Right lobe of liver (tissue), 6 donors: ENCODE measurements at places on chromosomes 4 and X. TPM values are rescaled to one million over a fixed set of nuclear protein-coding genes. Genes with fewer than 3 reads are reported as not detected.

DNA sequence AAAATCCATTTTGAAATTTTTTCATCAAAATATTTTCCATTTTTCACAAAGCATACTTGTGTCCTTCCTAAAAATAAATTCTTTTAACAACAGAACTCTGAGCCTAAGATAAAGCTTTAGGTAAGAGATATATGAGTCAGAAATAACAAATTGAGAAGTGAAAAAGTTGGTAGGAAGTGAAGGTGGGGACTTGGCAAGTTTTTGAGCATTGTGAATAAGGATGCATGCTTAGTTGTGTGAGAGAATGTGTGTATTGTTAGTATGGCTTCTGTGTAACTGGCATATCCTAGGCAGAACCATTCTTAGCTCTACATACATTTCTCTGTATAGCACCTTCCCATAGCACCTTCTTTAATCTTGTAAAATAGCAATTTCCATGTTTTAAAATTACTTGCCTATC lies 6.8 kb downstream of the ASB5 start:
- no peaks in the 10 kb centered on the region for H3K27me3 ChIP-seq
- DNase-seq: no peak
- H3K4me3 ChIP-seq: no peak overlapping the region
- H3K27ac ChIP-seq: no peak overlapping the region
- H3K36me3 ChIP-seq: no peaks in the 10 kb centered on the region
- H3K4me1 ChIP-seq: no peaks in the 10 kb centered on the region

- no peak for DNase-seq
- no peaks in the 10 kb centered on the region for H3K27me3 ChIP-seq
- H3K4me1 ChIP-seq: no peaks in the 10 kb centered on the region
- no peaks in the 10 kb centered on the region for H3K36me3 ChIP-seq
These were observed 39.8 kb downstream of the GABRA4 start for GRCh38 chr4:46953564-46953963.

DNA sequence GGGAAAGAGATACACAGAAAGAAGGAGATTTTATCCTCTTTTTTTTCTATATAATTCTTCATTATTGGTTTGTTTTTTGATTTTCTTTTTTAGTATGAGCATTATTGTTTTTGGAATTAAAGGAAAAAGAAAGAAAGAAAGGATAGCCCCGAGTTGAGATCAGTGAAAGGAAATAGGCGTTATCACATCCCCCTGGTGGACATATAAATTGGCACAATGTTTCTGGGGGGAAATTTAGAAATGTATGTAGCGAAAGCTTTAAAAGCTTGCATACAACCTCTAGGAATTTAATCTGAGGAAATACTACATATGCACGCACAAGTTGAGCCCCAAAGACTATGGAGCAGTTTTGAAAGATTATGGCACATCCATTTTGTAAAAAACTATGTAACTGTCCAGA lies 226.3 kb upstream of the LDB2 start:
- H3K4me3 ChIP-seq: no peak overlapping the region
- H3K36me3 ChIP-seq: no peaks in the 10 kb centered on the region
- H3K27ac ChIP-seq: no peak overlapping the region
- DNase-seq: no peak
- no peaks in the 10 kb centered on the region for H3K27me3 ChIP-seq

DNA sequence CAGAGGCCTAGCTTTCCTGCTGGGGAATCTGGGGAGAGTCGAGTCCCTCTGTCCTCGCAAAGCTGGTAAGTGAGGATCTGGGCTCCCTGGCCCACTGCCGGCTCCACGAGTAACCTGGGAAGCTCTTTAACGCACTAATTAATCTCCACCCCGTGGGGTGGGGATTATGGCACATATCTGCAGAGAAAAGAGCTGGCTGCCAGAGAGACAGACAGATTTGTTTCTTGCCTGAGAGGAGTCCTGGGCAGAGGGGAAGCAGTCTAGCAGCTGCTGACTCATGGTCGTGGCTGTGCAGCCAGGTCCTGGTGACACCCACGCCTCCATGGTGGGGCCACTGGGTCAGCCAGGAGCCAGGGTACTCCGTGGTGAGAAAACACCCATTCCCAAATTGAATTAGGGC lies 14.0 kb downstream of the SORCS2 start:
- no peaks in the 10 kb centered on the region for H3K27me3 ChIP-seq
- peaks cover 37% of the 10 kb centered on the region for H3K4me1 ChIP-seq
- H3K27ac ChIP-seq: no peak overlapping the region
- H3K36me3 ChIP-seq: no peaks in the 10 kb centered on the region
- DNase-seq: peak; percentile 69
- H3K4me3 ChIP-seq: no peak overlapping the region

- no peak for DNase-seq
- H3K4me1 ChIP-seq: no peaks in the 10 kb centered on the region
- H3K27ac ChIP-seq: no peak overlapping the region
- H3K36me3 ChIP-seq: peaks cover 18% of the 10 kb centered on the region
- no peak overlapping the region for H3K4me3 ChIP-seq
These were observed 21.1 kb downstream of the ACOX3 start for GRCh38 chr4:8419222-8420041.

The TMEM271 gene
- not detected for total RNA-seq

- no peaks in the 10 kb centered on the region for H3K36me3 ChIP-seq
- no peaks in the 10 kb centered on the region for H3K27me3 ChIP-seq
- H3K27ac ChIP-seq: no peak within 1 kb of the TSS
- H3K4me3 ChIP-seq: no peak within 1 kb of the TSS
- H3K4me1 ChIP-seq: peaks cover 5% of the 10 kb centered on the region
These were observed at the start of gene SPINK2 for GRCh38 chr4:56821381-56822243. TSS of gene SPINK2 (minus strand) at chr4:56821701. CDS start at chr4:56821662, 39 bp downstream.

- no peaks in the 10 kb centered on the region for H3K4me1 ChIP-seq
- no peaks in the 10 kb centered on the region for H3K27me3 ChIP-seq
These were observed 65.5 kb downstream of the ZNF81 start for GRCh38 chrX:47902161-47902560.

GRCh38 chrX:130014770-130015169 lies 32.3 kb downstream of the BCORL1 start:
- no peak overlapping the region for H3K4me3 ChIP-seq
- H3K36me3 ChIP-seq: no peaks in the 10 kb centered on the region
- H3K4me1 ChIP-seq: no peaks in the 10 kb centered on the region
- no peak overlapping the region for H3K27ac ChIP-seq

The RBMXL3 gene
- not detected for total RNA-seq

DNA sequence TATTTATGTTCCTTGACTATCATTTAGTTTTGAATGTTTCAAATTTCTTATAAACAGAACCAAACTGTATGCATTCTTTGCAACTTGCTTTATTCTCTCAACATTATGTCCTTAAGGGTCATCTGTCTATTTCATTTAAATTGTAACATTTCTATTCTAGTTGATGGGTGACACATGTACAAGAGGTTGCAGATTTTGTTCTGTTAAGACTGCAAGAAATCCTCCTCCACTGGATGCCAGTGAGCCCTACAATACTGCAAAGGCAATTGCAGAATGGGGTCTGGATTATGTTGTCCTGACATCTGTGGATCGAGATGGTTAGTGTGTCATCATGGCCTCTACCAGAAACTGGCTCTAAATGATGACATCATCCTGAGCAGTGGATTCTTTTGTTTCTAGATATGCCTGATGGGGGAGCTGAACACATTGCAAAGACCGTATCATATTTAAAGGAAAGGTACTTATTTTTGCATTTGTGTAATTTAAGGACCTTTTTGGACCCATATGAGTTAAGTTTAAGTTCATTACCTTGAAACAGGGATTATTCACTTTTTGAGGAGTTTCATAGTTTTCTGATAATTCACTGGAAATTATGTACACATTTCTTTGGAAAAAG lies 6.1 kb downstream of the LIAS start:
- no peaks in the 10 kb centered on the region for H3K36me3 ChIP-seq
- DNase-seq: no peak
- no peaks in the 10 kb centered on the region for H3K4me1 ChIP-seq
- H3K27me3 ChIP-seq: no peaks in the 10 kb centered on the region

- no peaks in the 10 kb centered on the region for H3K36me3 ChIP-seq
- no peaks in the 10 kb centered on the region for H3K4me1 ChIP-seq
- H3K27me3 ChIP-seq: no peaks in the 10 kb centered on the region
These were observed 55.7 kb upstream of the CLNK start for GRCh38 chr4:10740251-10740650.

DNA sequence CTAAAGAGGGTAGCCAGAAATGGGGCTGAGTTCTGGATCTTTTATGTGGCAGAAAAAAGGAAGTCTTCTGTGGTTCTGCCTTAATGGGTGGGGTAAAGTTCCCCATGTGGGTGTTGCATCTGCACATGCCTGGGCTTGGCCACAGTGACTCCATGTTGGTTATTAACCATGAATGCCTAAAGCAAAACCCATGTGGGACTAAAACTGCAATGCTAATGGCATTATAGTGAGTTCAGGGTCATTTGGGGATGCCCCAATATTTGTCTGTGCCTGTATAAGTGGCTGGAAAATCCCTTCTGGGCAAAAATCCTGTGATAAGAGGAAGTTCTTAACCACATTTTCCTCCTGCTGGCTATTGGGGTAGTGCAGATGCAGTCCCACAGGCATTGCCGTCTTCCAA lies 857.4 kb downstream of the FAT4 start:
- H3K4me3 ChIP-seq: no peak overlapping the region
- H3K27ac ChIP-seq: no peak overlapping the region
- H3K4me1 ChIP-seq: no peaks in the 10 kb centered on the region
- DNase-seq: no peak

GRCh38 chr4:156827519-156827918 lies 144.1 kb downstream of the PDGFC start:
- no peak overlapping the region for H3K4me3 ChIP-seq
- no peaks in the 10 kb centered on the region for H3K36me3 ChIP-seq
- H3K27me3 ChIP-seq: no peaks in the 10 kb centered on the region

The SLC16A2 gene
- total RNA-seq: 68.8 TPM

- no peak overlapping the region for H3K4me3 ChIP-seq
- H3K4me1 ChIP-seq: peaks cover 3% of the 10 kb centered on the region
- no peaks in the 10 kb centered on the region for H3K27me3 ChIP-seq
- H3K36me3 ChIP-seq: no peaks in the 10 kb centered on the region
- H3K27ac ChIP-seq: no peak overlapping the region
These were observed 190.2 kb upstream of the CPEB2 start for GRCh38 chr4:14812101-14812500.

DNA sequence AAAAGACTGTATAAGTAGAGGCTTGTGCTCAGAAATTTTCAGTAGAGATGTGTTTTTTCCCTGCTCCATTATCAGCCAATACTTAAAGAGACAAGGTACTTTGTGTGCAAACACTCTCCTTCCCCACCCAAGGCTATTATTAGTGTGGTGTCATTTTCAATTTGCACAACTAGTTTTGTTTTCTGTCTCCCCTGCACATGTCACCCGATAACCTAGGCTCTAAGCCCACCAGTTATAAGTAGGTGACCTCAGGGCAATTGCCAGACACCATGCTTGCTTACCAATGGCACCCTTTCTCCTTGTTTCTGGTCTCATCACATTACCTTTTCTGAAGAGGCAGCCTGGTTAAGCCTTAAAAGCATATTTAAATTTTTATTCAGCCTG lies 8.0 kb upstream of the GUCY1A1 start:
- no peak overlapping the region for H3K27ac ChIP-seq
- no peak overlapping the region for H3K4me3 ChIP-seq
- H3K4me1 ChIP-seq: no peaks in the 10 kb centered on the region
- no peaks in the 10 kb centered on the region for H3K36me3 ChIP-seq
- no peak for DNase-seq

GRCh38 chr4:39524161-39524957 lies 2.9 kb downstream of the UGDH start:
- peak overlapping the region; percentile 84 for H3K27ac ChIP-seq
- H3K36me3 ChIP-seq: peaks cover 7% of the 10 kb centered on the region
- DNase-seq: no peak
- H3K4me1 ChIP-seq: no peaks in the 10 kb centered on the region
- peak overlapping the region; percentile 14 for H3K4me3 ChIP-seq

DNA sequence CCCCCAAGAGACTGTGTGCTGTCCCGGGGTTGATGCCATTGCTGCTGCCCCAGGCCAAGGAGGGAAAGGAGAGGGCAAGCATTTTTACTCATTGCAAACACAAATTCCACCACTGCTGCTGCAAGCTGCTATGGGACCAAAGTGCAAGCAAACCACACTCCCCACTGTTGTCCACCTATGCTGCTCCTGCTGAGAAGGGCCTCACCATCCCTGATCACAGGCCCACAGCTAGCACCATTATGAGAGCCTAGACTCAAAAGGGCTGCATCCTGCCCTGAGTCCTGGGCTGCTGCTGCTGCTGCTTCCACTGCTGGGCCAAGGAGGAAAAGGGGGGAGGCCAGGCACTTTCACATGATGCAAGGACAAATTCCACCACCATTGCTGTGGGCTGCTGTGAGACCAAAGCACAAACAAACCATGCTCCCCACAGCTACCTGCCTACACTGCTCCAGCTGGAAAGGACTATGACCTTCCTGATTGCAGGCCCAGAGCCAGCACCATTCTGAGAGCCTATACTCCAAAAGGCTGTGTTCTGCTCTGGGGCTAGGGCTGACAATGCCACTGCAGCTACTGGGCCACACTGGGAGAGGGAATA lies 218.2 kb upstream of the ZCCHC13 start:
- H3K27ac ChIP-seq: no peak overlapping the region
- H3K27me3 ChIP-seq: no peaks in the 10 kb centered on the region
- no peak for DNase-seq
- no peaks in the 10 kb centered on the region for H3K4me1 ChIP-seq

GRCh38 chr4:115119804-115120352 lies 6.5 kb upstream of the NDST4 start:
- H3K4me3 ChIP-seq: no peak overlapping the region
- H3K27me3 ChIP-seq: no peaks in the 10 kb centered on the region
- no peaks in the 10 kb centered on the region for H3K4me1 ChIP-seq
- H3K27ac ChIP-seq: no peak overlapping the region
- H3K36me3 ChIP-seq: no peaks in the 10 kb centered on the region

DNA sequence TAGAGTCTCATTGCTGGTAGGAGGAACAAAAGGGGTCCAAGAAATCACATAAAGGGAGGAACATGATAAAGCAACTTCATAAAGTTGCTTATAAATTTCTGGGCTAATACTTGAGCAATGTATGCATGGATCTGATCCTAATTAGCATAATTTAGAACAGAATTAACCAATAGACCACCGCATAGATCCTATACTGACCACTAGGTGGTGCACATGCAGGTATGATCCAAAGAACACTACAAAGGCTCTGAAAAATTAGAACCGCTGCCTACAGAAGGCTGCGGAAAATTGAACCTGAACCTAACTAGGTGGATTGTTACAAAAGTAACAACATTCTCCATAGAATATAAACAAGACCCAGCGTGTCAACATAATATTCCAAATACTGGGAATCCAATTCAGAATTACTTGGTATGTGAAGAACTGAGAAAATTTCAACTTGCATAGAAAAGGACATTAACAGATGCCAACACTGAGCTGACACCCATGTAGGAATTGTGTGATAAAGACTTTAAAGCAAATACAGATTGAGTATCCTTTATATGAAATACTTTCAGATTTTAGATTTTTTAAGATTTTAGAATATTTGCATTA lies 23.3 kb downstream of the BRCC3 start:
- no peaks in the 10 kb centered on the region for H3K4me1 ChIP-seq
- no peak overlapping the region for H3K27ac ChIP-seq
- H3K36me3 ChIP-seq: no peaks in the 10 kb centered on the region
- no peak overlapping the region for H3K4me3 ChIP-seq
- no peaks in the 10 kb centered on the region for H3K27me3 ChIP-seq

- H3K27me3 ChIP-seq: no peaks in the 10 kb centered on the region
- no peaks in the 10 kb centered on the region for H3K36me3 ChIP-seq
- no peak overlapping the region for H3K4me3 ChIP-seq
These were observed 23.0 kb downstream of the GABRA3 start for GRCh38 chrX:152428120-152428519.
